ENCODE measurements at places on chromosomes 13 and 19.
A peak's percentile ranks its signal among the peaks of the same experiment; 100 is the strongest.

DNA sequence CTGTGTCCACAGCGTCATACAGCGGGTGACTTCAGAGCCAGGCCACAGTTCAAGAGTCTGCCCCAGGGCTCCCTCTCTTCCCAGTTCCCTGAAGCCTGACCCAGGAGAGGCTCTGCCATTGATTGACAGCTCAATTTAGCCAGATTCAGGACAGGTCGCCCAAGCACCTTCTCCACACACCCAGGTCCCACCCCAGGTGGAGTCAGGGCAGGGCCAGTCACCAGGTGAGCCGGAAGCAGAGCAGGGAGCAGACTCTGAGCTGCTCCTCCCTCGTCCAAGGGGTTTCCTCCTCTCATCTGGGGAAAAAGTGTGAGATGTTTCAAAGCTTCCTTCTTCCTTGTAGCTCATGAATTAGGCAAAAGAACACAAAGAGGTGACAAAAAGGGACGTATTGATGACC is 5.6 kb downstream of the CEACAM7 start:
- no peaks in the 10 kb centered on the region for H3K4me1 ChIP-seq
- no peak overlapping the region for H3K4me3 ChIP-seq
- no peaks in the 10 kb centered on the region for H3K36me3 ChIP-seq
- no peak for DNase-seq
- H3K27me3 ChIP-seq: no peaks in the 10 kb centered on the region

GRCh38 chr19:45115809-45116615 is 23.0 kb downstream of the PPP1R37 start:
- H3K27me3 ChIP-seq: no peaks in the 10 kb centered on the region
- H3K27ac ChIP-seq: no peak overlapping the region
- H3K4me3 ChIP-seq: no peak overlapping the region
- peaks cover 46% of the 10 kb centered on the region for H3K4me1 ChIP-seq
- H3K36me3 ChIP-seq: no peaks in the 10 kb centered on the region
- DNase-seq: no peak

GRCh38 chr19:1647501-1648458 is 4.6 kb downstream of the TCF3 start:
- H3K27me3 ChIP-seq: no peaks in the 10 kb centered on the region
- peaks cover 23% of the 10 kb centered on the region for H3K4me1 ChIP-seq
- H3K4me3 ChIP-seq: no peak overlapping the region
- no peak for DNase-seq

DNA sequence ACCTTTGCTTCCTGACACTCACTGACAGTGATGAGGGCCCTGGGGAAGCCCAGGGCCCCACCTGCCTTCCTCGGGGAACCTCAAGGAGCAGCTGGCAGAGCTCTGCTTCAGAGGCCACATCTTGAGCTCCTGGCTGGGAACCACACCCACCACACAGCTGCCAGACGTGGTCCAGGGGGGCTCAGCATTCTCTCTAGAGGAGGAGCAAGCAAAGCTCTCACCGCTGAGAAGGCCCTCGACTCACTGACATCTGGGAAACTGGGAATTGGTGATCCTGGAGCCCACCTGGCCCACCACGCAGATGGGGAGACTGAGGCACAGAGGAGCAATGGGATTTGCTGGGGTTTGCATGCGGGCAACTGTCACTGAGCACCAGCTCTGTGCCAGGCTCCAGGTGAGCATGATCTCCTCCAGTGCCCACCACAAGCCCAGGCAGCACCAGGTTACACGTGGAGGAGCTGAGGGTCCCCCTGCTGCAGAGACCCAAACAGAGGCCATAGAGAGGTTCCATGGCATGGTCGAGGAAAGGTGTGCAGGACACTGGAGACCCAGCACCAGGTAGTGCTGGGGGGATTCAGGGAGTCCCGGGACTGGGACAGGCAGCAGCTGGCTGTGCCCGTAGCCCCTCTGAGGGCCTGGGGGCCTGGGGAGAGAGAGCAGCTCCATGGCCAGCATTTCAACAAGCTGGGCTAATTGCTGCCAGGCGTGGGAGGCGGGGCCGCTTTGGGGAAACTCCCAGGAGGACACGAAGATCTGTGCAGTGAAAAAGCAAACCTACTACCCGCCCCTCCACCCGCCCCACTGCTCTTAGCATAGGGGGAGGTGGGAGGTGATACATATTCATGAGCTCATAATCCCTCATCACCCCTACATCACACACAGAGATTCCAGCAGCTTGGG is 33.4 kb downstream of the PEPD start:
- no peaks in the 10 kb centered on the region for H3K4me1 ChIP-seq
- DNase-seq: no peak
- no peak overlapping the region for H3K4me3 ChIP-seq
- no peaks in the 10 kb centered on the region for H3K36me3 ChIP-seq

DNA sequence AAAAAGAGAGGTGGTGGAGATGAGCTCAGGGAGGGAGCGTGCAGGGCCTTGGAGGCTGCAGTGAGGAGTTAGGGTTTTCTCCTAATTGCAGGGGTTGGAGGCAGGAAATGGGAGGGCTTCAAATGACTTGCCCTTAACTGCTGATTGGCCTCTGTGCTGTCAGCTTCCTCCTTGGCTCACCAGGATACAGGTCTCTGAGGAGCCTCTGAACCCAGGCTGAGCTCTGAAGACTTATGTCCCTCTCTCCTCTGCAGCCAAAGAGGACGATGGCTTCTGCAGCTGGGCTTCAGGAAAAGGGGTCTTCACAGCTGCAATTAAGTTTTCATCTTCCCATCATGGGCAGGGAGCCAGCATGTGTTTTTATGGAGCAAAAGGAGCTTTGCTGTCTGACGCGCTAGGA is 6.7 kb upstream of the RANBP3 start:
- H3K27ac ChIP-seq: no peak overlapping the region
- no peaks in the 10 kb centered on the region for H3K36me3 ChIP-seq
- H3K4me1 ChIP-seq: peaks cover 8% of the 10 kb centered on the region
- no peaks in the 10 kb centered on the region for H3K27me3 ChIP-seq
- H3K4me3 ChIP-seq: no peak overlapping the region

DNA sequence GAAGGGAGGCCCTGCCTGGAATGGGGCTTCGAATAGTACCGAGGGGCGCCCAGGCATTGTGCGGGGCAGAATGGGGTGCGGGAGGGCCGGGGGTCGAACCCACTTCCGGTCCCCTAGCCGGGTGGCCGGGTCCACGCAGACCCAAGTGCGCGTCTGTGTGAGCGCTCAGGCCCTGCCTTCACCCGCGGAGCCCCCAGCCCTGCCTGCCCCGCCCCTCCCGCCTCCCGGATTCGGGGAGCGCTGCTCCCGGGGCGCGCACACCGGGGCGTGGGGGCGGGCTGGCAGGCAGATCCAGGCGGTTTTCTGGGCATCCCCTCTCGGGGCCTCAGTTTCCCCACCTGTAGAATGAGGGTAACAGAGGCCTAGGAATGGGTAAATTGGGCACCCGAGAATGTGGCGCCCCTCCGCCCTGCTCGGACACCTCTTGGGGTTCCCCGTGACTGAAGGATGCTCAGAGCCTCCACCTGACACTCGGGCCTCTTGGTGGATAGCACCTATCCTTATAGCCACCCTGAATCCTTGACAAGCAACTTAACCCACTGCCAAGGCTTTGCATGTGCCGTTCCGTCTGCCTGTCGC is 682 bp downstream of the PIK3R2 start:
- H3K4me3 ChIP-seq: peak overlapping the region; percentile 98
- no peaks in the 10 kb centered on the region for H3K36me3 ChIP-seq
- no peak for DNase-seq
- peaks cover 58% of the 10 kb centered on the region for H3K4me1 ChIP-seq
- peak overlapping the region; percentile 95 for H3K27ac ChIP-seq

All from vagina (tissue), 2 donors.